ENCODE measurements at places on chromosomes 3 and 15.

DNA sequence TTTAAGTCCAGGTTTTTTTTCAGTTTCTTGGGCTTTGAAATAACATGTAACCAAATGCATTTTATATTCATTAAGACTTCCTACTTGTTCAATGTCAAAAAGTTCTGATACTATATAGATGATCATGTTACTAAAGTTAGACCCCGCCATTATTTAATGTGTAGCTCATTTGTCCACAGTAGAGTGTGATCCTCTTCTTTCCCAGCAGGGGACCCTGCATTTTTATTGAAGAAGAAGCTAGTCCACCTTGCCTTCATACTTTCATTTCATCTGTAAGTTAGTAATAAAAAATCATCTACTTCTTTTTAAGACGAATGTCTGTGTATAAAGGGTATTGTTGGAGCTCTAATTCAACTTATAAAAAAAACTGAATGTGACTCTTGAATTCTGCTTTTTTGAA lies 404.6 kb downstream of the SI start:
- no peak for DNase-seq

DNA sequence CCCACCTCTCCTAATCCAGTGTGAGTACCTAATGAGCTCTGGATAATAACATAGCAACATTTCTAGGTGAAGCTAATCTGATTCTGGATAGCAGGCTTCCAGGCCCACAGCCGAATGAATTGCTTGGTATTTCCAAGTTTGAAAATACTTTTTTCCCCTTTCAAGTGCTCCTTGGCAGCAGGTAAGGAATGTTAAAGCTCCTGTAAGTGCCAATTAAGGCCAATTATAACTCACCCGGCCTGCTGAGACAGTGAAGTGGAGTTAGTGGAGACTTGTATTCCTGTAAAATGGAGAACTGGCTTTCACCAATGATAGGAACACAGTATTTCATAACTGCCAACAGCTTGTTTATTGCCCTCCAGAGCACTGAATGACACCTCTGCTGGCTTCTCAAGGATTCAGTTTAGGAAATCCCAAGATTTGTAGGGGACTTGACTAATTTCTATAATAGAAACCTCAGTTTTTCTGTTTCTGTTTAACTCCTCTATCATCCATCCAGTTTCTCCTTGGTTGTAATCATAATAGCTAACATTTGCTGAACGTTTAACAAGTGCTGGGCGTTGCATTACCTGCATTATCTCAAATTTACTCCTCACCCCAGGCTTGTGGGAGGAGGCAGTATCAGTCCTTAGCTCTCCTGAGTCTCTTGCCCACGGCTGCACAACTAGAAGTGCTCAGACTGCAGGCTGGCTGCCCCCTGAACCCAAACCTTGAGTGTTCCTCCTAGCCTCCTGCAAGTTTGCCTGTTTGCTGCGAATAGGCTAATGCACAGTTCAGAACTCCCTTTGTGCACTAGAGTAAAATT lies 52.7 kb upstream of the SCAANT1 start:
- no peak for DNase-seq

DNA sequence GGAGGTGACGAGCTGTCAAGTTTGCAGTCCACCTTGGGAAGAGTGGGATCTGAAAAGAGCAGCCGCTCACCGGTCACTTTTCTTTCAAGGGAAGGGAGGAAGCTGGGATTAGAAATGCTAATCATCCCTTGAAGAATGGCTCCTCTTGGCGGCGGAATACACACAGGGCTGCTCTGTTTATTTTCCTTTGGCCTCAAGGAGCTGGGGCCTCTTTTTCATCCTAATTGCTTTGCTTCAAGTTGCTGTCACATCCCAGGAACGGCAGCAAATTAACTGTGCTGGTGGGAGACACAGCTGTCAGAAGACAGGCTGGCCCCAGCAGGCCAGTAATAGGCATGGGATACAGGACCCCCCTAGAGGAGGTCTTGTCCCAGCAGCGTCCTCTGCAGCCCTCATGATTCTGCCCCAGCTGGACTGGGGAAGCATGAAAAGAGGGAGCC lies 6.7 kb downstream of the KBTBD13 start:
- DNase-seq: no peak

GRCh38 chr15:24772686-24773373 lies 97.3 kb downstream of the NPAP1 start:
- peak; percentile 66 for DNase-seq

- no peak for DNase-seq
These were observed 77.3 kb downstream of the CPNE4 start for GRCh38 chr3:131957511-131957910.

DNA sequence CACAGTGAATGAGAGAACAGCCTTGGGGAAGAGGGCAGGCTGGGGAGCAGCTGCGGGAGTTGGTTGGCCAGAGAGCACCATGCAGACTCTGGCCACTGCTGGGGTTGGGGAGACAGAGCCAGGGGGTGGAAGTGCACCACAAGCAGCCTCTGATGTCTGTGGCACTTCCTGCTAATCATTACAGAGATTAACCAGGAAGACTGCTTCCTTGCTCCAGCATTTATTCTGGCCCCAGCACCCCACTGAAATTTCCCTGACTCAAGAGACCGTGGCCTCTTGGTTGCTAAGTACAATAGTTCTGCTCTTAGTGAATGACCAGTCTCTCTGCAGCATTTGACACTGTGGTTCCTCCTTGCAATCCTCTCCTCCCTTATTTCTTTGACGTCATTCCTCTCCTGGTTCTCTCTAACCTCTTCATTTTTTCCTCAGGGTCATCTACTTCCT lies 266.2 kb upstream of the ROPN1 start:
- no peak for DNase-seq

DNA sequence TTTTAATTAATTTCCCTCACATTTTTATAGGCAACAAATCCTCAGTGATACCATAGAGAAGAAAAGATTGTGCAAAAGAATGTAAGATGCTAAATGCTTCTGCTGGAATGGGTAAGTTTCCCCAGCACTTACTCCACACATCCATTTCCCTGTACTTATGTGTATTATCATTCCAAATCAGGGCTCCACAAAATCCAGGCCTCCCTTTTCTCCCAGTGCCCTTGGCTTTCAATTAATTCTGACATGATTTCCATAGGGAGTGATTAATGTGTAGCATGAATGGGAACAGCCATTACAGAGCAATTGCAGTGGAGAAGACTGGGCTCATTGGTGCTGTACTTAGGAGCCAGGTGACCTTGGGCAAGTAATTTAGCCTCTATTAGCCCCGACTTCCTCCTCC lies 41.3 kb upstream of the UBE2E1 start:
- DNase-seq: no peak

- no peak for DNase-seq
These were observed 42.5 kb upstream of the ABHD10 start for GRCh38 chr3:111936191-111936841.

DNA sequence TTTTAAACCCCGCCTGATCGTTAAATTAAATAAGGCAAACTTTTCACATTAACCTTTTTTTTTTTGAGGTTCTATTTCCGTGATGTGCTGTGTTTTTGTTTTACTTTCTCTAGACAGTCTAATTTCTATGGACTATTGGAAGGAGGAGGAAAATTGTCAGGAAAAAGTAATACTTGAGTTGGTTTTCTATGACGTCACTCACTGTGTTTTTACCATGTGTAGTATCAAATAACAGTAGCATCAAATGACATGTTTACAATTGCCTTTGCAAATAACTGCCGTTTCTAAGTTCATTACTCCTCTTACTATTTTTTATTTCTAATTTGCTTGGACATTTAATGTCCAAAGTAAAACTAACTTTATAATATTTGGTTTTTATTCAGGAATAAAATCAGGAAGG lies 32.3 kb downstream of the MYO1E start:
- no peak for DNase-seq

DNA sequence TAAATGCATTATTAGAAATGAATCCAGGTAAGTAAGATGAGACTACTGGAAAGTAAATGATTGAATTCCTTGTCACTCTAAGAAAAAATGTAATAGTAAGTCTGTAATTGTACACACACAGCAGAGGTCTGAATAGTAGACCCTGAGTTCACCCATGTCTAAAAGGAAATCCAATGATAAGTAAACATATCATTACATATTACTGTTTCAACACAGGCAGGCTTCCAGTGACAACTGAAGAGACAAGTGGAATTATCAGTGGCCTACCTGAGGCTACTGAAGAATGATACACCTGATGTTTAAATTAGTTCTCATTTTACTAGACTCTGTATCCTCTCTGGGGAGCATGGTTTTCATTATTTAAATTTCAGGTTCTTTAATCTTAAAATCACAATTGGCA lies 6.2 kb upstream of the CCNL1 start:
- DNase-seq: no peak

DNA sequence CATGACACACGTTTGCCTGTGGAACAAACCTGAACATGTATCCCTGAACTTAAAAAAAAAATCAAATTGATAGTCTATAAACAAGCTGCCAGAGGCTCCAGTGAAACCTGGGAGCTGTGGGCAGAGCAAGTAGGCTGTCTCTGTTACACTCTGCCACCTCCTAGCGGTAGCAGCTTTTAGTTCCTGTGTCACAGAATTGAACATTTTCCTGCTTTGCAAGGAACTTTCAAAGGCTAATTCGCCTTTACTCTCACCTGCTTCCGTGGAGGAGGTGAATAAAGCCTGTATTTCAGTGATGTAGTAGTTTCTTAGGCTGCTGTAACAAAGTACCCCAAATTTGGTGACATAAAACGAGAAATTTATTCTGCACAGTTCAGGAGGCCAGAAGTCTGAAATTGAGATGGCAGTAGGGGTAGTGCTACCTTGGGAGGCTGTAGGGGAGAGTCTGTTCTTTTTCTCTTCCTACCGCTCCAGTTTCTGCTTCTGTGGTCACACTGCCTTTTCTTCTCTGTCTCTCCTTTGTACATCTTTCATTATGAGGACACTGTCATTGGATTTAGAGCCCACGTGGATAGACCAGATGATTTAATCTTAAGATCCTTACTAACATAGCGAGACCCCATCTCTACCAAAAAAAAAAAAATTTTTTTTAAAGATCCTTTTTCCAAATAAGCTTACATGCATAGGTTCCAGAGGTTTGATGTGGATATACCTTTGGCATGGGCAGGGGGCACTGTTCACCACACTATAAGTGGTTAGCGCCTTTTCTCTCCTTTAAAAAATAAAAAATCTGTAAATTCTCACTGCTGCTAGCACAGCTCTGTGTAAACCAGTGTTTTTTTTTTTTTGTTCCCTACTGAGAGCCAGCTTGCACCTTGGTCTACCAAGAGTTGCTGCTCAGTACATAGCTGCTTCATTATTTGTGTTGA lies 25.3 kb downstream of the FBXO22 start:
- no peak for DNase-seq

GRCh38 chr15:97410897-97411575 lies 549.5 kb upstream of the ARRDC4 start:
- DNase-seq: no peak

GRCh38 chr15:88658070-88658965 lies 19.5 kb downstream of the ISG20 start:
- DNase-seq: no peak

Data from B cell (primary cell).